ENCODE measurements at places on chromosomes 12 and 14. TPM values are rescaled to one million over a fixed set of nuclear protein-coding genes. Genes with fewer than 3 reads are reported as not detected.
A peak's percentile ranks its signal among the peaks of the same experiment; 100 is the strongest.

LTBP2 gene
- total RNA-seq: 78.4 TPM

GPATCH2L gene
- total RNA-seq: 69.9 TPM

IGF1 gene
- 9.5 TPM for total RNA-seq

PYM1 gene
- total RNA-seq: 32.3 TPM

GNB3 gene
- 3.3 TPM for total RNA-seq

FOXN4 gene
- total RNA-seq: 0.25 TPM

SALL2 gene
- total RNA-seq: 10.0 TPM

- peak; percentile 9 for DNase-seq
Measured at GRCh38 chr12:27460471-27460978, 14.0 kb downstream of the SMCO2 start.

DNA sequence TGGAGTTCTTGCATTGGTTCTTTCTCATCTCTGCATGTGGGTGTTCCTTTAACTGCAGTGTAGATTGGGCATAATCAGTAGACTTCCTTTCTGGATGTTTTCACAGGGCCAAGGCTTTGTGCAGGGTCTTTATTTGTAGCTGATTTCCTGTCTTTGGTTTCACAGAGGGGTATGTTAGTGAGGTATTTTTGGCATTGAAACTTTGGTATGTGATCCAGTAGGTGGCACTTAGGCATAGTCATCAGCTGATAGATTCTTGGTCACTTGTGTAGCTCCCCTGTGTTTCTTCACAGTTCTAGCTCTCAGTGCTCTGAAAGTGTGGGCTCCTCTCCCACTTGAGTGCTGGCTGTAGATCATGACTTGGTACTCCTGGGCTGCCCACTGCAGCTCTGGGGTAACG, 52.7 kb upstream of the LMO3 start:
- no peak for DNase-seq

DNA sequence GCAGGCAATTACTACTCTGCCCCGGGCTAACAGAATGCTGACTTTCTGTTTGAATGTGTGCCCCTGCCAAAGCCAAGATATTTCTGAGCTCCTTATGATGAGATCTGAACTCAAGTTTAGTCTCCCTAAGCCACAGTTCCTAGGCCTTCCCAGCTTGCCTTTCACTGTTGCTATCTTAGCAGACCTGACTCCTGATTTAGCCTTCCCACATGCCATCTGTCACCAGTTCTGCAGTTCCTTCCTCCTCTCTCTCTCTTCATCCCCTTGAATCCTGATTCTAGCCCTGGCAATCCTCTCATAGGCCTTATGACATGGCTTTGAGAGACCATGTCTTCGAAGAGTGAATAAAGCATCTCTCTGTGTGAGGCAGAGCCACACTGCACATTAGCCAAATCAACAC, 12.5 kb upstream of the SAMD4A start:
- no peak for DNase-seq

- DNase-seq: no peak
Measured at GRCh38 chr12:21559855-21560569, 33.9 kb downstream of the SPX start.

- no peak for DNase-seq
Measured at GRCh38 chr12:85733221-85733840, 102.9 kb downstream of the RASSF9 start.

- DNase-seq: no peak
Measured at GRCh38 chr12:79939728-79940310, 4.9 kb upstream of the PPP1R12A start.

DNA sequence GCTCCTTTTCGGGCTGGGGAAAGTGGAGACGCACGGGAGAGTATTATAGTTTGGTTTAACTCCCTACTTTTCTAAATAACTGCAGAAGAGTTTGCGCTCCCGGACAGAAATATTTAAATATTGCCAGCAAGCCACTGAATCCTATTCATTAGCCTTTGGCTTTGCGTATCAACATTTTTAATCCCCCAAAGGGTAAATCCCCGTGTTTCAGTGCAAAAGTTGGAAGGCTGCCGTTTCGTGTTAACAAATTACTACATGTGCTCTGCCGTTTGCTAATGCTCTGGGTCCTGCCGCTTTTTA, 372 bp upstream of the DPF3 start:
- DNase-seq: no peak

GRCh38 chr12:2876431-2877046, 435 bp downstream of the FOXM1 start:
- DNase-seq: peak; percentile 14

DNA sequence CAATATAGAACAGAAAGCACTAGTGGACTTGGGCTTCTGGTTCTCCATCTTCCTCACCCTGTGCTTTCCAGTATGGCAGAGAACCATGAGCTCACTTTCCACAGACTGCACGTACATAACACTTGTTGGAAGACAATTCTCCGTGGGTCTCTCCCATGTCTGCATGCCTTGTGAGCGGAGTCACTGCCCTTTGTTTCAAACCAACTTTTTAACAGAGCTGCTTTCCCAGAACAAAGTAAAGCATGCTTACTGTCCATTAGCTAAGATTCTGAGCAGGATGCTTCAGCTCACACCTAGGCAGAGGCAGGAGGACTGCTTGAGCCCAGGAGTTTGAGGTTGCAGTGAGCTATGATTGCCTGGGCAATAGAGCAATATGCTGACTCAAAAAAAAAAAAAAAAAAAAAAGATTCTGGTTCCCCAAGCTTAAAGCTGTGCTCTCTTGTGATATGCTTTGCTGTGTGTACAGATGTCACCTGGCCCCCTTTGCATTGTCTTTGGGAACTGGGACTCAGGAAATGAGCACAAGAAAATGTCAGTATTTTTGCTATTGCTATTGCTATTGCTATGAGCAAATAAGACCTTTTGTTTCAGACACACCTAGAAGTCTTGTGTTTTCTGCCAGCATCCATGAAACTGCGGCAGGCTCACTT, 54.6 kb upstream of the PTGR2 start:
- DNase-seq: no peak

DNA sequence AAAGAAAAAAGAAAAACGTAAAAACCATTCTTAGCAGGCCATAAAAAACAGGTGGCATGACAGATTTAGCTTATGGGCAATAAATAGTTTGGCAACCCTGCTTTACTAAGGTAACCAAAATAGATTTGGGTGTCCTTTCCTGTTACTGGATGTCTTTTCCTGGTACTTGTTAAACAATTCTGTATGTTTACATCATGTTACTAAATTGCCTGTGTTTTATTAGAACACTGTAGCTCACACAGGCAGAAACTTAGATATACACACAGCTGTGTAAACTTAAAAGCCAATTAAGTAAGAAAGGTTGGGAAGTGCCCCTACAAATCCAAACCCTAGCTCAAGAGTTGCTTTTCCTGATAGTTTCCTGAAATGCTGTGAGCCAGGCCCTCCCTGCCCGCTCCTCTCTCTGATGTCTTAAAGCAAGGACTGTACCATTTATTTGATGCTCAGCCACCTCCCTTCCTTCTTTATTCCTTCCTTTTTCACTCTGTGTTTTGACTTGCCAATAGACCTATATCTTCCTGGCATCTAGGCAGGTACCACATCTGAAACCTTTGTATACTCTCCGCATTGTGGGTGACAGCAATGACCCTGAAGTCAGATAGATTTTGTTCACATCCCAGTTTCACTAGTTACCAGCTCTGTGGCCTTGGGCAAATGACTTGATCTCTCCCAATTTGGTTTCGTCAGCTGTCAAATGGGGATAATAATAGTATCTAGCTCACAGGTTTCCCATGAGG, 3.7 kb upstream of the CAMKK2 start:
- DNase-seq: no peak

DNA sequence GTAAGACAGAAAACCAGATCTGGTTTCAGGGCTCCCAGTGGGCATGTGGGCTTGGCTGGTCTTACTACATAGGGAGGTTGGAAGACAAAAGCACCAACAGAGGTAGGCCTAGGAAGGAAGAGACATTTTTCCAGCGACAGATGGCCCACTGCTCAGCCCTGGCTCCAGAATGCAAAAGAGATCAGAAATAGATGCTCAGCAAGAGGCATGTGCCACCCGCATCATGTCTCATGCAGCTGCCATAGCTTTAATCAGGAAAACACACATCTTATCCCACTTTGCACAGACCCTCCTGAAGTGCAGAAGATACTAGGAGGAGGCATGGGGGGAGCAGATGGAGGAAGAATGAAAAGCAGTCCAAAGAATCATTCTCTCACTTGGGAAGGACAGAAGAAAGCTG, 25.3 kb downstream of the VASH1 start:
- DNase-seq: no peak

- DNase-seq: no peak
Measured at GRCh38 chr12:16492240-16492639, 113.7 kb downstream of the LMO3 start.

DNA sequence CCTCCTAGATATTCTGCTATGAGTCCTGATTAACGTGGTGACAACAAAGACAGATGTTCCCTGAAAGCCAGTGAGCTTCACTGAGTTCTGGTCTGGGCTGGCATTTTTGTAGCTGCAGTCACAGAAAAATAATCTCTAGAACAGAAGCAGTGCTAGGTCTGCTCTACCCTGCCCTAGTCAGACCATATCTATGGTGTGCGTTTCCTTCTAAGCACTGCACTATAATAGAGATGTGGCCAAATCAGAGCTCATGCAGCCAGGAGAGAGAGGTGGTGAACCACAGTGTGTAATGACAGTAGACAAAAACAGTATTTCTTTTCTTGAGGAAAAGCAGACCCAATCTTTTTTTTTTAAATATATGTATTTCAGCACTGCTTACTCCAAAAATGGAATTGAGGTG, 76.3 kb downstream of the CMAS start:
- DNase-seq: no peak

DNA sequence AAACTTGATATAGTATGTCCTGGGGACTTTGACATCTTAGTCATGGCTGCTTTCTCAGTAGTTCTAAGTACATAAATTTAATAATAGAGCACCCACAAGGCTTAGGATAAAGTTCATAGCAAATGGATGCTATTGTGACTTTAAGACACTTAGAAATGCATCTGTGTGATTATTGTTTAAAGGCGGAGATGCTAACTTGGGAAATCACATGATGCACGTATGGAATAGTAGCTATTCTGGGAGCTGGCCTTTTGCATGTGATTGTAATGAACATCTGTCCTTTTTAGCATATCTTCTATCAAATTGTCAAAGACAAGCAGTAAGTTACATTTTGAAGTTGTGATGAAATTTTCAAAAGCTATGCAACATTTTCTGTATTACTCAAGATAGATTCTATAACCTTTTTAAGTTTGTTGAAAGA, 46.7 kb upstream of the ATP2A2 start:
- no peak for DNase-seq

- DNase-seq: no peak
Measured at GRCh38 chr12:58509116-58509885, 411.0 kb downstream of the LRIG3 start.

Data from lung (tissue), 17 donors.